ENCODE measurements at places on chromosomes 4 and X. TPM values are rescaled to one million over a fixed set of nuclear protein-coding genes. Genes with fewer than 3 reads are reported as not detected.
A peak's percentile ranks its signal among the peaks of the same experiment; 100 is the strongest.

ATP7A gene
- total RNA-seq = 20.4 TPM

- DNase-seq = no peak
Measured at GRCh38 chr4:45741897-45742296, 382.0 kb downstream of the GABRG1 start.

DNA sequence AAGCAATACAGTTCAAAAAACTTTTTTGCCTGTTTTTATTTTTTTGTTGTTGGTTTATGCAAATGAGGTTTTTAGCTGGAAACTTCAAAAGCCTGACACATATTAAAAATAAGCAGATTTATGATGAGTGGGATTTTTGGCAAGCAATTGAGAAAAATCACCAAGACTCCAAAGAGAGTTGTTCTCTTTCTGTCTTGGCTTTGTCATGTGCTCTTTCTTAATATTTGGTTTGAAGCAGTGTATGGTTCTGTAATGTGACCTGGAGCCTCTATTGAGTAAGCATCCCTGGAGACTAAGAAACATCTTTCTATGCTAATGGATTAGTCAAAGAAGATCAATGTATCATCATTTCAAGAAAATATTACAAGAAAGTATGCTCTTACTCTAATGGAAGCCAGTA, 11.7 kb downstream of the TRIM2 start:
- DNase-seq = peak; percentile 47

STPG2 gene
- total RNA-seq = 0.59 TPM

MAGEB4 gene
- not detected for total RNA-seq

DNA sequence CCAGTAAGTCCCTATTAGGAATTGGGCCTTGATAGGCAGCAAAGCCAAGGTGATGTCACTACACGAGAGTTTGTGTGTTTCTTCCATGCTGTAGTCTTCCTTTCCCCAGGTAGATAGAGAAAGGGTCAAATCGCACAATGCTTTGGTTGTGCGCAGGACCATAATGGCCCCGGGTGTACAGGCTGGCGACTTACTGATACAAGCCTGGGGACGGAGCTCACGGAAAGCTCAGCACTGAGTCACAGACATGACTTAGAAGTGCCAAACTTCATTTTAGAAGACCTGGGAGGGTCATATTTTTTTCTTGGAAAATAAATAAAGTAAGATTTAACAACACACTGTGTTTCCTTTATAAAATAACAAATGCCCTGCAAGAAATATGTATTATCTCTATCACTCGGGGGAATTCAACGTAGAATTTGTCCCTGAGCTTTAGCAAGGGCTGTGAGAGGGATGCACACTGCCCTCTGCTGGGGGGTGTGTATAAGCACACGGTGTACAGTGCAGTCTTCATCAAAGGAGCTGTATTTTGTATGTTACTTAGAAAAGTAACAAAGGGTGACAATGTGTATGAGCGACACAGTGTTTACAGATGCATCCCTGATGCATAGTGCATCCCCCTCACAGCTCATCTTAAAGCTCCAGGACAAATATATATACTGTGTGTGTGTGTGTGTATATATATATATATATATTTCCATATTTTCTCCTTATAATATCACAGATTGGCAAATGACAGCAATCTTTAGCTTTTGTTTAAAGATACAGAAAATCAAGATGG, 254.5 kb upstream of the VEGFC start:
- DNase-seq = peak; percentile 40

- no peak for DNase-seq
Measured at GRCh38 chr4:11634283-11634682, 205.6 kb upstream of the HS3ST1 start.

DNA sequence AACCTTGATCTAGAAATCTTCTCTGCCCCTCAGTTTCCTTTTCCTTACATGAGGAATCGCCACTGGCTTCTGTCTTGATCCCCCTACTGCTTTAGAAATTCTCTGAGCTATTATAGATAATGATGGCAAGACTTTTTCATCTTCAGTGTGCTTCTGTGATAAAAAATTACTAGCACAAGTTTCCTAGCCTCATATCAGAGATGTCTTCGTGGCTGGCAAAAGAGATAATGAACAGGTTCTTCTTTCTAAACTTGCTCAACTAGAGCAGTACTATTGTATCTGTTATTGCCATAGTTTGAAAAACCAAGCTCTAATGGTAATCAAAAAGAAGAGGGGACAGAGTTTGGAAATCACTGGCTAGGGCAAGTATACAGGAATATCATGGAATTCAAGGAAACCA, 4.1 kb upstream of the PDGFC start:
- DNase-seq = no peak

EOLA2 gene
- 15.0 TPM for total RNA-seq

- no peak for DNase-seq
Measured at GRCh38 chr4:74638689-74639088, 155.6 kb downstream of the BTC start.

ZNF711 gene
- total RNA-seq = 25.4 TPM

- DNase-seq = no peak
Measured at GRCh38 chrX:109184506-109185139, 297.3 kb downstream of the GUCY2F start.

TMEM35A gene
- 0.79 TPM for total RNA-seq

- DNase-seq = no peak
Measured at GRCh38 chrX:132171478-132171877, 43.7 kb upstream of the FRMD7 start.

DNA sequence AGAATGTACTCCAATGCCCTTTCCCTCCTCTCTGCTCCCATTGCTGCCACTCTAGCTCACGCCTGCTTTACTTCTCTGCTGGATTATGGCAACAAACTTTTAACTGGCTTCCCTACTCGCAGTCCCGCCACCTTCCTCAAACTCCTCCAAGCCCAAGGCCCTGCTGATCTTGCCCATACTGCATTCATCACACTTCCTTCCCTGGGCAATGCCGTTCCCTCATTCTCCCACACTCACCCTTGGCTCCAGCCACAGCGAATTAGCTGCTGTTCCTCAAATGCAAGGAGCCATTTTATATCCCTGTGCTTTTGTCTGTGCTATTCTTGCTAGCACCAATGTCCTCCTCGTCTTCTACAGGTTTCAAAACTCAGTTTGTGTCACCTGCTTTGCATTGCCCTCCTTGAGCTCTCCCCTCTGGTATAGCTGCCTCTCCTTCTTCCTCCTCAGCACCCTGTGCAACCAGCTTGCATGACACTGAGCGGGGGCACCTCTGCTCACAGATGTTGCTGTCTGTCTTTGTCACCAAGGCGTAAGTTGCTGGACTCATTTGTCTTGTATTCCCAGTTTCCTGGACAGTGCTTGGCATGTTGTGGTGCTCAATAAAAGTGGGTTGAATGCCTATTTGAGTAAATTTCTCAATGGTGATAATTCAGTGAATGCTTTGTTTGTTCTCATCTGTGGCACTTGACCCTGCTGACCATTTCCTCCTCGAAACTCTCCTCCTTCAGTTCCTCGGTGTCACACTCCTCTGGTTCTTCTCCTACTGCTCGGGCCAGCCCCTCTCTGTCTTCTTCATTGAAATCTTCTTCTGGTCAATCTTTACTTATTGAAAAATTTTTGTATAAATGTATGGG, 22.4 kb upstream of the MGST2 start:
- DNase-seq = no peak

MMRN1 gene
- 16.5 TPM for total RNA-seq

DNA sequence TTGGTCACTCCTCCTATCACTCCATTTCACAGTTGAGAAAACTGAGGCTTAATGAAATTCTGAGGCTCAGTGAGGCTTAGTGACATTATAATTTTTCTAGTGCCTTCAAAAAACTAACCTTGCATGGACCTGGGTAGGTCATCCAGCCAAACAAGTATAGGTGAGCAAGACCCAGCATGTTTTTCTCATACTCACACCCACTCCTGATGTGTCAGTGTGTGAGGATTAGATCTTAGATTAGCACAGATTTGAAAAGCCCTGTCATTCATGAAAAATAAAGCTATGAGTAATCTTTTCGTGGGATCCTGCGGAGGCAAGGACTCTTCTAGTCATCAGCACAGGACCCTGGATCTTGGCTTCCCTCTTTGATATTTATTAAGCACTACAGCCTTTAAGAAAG, 146.7 kb downstream of the CHIC2 start:
- no peak for DNase-seq

GATA1 gene
- 1.1 TPM for total RNA-seq

DNA sequence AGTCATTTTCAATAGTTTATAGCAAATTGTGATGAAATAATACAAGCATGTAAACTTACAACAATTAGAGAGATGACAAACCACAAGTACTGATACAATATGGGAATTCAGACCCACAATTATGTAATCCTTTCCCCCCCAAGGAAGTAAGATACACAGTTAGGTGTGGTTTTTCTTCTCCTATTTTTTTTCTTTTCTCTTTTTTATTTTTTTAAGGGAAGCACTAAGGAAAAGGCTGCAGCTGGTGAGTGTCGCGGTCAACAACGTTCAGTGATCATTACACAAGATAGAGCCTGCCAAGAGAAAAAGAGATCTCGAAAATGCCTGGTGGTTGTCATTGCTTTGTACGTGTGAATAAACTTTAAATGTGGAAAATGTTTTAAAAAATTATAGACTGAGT, 9.8 kb downstream of the NDNF start:
- DNase-seq = no peak

DNA sequence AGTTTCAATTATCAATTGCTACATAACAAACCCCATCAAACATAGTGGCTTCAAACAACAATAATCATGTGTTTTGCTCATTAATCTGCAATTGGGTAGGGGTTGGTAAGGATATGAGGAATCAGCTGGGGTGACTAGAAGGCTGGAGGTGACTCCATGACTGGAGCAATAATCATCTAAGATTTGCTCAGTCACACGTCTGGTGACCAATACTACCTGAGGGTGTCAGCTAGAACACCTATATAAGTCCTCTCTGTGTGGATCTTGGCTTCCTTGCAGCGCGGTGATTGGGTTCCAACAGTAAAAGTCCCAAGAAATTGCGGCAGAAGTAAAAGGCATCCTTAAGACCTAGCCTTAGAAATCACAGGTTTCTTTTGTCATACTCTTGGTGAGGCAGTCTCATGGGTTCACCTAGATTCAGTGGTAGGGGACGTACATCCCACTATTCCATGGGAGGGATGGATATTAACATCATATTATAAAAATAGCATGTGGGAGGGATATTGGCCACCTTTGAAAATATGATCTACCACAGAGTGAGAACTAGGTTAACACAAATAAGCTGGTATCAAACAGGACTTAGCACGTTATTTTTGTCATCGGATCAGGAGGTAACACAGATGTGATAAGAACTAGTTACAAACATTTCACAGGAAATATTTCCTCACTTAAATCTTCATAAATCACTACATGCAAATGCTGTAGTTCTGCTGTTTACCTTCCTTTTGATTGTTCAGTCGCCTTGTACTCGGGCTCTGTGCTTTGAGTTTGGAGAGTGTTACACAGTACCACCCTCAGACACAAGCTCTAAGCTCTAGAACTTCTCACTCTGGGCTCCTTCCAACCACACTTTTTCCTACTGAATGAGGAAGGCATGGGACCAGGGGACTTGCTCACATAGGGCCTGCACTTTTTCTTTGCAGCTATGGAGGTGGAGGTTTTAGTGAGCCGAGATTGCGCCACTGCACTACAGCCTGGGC, 78.3 kb downstream of the LARP7 start:
- no peak for DNase-seq

ARHGAP10 gene
- 48.0 TPM for total RNA-seq

HSFX1 gene
- total RNA-seq = 0.79 TPM

- DNase-seq = no peak
Measured at GRCh38 chrX:79592259-79592658, 225.1 kb upstream of the ITM2A start.

- DNase-seq = no peak
Measured at GRCh38 chr4:118935819-118936218, 47.2 kb downstream of the SYNPO2 start.

DNA sequence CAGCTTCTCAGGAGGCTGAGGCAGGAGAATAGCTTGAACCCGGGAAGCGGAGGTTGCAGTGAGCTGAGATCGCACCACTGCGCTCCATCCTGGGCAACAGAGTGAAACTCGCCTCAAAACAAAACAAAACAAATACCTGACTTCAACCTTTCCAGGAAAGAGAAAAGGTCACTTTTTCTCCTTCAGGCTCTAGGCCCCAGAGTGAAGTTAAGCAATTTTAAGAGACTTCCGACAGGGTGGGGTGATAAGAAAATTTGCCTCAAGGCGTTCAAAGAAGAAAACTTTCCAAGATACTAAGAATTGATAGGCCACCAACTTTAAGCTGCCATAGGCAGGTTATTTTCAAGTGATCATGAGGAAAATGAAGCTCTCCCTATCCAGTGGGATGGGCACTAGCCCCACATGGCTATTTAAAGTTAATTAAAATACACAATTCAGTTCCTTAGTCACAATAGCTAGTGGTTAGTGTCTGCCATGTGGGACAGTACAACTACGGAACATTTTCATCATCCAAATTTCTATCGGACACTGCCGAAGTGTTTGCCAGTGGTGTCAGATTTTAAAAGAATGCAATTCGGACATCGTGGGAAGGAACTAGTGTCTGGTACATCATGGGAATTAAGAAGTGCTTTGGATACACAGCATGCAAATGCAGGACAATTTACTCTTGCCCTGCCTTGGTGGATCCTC, 33.0 kb downstream of the SMS start:
- no peak for DNase-seq

DNA sequence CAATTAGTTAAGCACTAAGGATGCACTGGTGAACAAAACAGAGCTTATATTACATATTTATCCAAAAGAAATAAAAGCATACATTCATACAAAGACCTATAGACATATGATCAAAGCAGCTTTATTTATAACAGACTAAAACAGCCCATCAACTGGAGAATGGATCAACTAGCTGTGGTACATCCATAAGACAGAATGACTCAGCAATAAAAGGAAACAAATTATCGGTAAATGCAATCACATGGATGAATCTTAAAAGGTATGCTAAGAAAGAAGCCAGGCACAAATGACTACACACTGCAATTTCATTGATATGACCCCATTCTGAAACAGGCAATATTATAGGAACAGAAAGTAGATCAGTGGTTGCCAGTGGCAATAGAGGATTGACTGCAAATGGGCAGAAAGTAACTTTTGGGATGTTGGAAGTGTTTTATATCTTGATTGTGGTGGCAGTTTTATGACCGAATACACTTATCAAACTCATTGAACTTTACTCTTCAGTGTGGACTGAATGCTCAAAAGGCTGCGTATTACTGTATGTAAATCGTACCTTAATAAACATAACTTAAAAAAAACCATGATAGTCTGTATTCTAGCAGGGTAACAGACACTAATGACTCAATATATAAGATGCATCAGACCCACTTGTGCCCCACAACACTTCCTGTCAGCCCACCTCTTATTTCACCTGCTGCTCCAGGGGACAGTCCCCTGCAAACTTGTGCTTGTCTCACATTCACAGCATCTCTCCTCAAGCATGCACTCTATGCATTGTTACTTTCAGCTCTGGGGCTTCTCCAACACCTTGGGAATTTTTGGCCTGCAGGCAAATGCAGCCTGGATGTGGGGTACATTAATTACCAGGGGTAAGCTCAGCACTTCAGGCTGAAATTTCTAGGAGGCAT, 59.1 kb downstream of the MID1IP1 start:
- no peak for DNase-seq
